ENCODE measurements at places on chromosomes 6 and 20.

DNA sequence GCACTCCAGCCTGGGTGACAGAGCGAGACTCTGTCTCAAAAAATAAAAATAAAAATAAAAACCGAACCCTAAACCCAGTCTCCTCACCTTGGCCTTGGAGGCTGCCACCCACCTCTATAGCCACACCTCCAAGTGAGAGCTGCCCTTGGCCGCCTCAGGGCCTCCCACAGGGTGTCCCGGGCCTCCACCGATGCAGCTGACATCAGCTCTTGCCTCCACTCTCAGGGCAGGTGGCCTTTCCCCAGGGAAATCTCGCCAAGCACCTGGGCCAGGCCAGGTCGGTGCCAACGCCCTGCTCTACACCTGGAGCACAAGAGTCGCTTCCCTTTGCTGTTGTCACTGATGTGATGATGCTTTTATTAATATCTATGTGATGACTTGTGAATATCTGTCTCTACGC lies 8.9 kb upstream of the MYL9 start:
- DNase-seq, result no peak

- no peak for DNase-seq
Measured at GRCh38 chr20:37305079-37305478, 15.6 kb downstream of the MANBAL start.

GRCh38 chr20:16526433-16527380 lies 46.5 kb downstream of the KIF16B start:
- no peak for DNase-seq

- no peak for DNase-seq
Measured at GRCh38 chr20:45363611-45364492, 896 bp downstream of the SYS1 start.

- no peak for DNase-seq
Measured at GRCh38 chr6:143279385-143279784, 171.1 kb downstream of the ADAT2 start.

Measured in NT2/D1 (cell line).